ENCODE measurements at places on chromosomes 7 and 10.

GRCh38 chr7:26857506-26858240 is 6.7 kb downstream of the SKAP2 start:
- peaks cover 1% of the 10 kb centered on the region for H3K36me3 ChIP-seq
- H3K27me3 ChIP-seq, result peaks cover 58% of the 10 kb centered on the region
- DNase-seq, result no peak
- peaks cover 7% of the 10 kb centered on the region for H3K4me1 ChIP-seq
- no peak overlapping the region for H3K4me3 ChIP-seq
- no peak overlapping the region for H3K27ac ChIP-seq

DNA sequence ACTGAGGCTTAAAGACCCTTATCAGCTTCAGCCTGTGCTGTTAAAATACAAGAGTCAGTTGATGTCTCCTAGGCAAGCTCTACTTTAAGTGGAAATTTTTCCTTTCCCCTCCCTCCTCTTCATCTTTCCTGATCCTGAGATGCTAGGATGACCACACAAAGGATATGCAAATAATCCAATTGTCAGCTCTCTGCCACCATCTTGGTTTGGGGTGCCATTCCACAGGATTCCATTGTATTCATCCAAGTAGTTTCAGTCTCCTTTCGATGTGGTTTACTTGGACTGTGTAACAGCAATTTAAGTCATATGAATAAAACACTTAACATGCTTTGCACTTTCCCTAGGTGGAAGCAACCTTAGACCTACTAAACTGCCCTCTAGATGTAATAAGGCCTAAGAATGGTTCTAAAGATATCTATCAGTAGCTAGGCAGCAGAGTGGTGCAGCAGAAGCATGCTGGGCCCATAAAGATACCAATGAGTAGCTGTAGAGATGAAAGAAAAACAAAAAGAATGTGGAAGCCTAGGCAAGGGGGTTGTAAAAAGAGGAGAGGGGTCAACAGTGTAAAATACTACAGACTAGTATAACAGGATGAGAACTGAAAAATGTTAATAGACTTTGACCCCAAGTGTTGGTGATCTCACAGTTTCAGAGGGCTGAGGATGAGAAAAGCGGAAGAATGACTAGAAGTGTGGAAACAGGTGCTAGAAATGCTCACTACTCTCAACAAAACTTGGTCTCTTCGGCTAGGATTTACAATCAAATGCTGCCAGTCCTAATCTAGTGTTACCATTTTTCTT is 2.4 kb upstream of the CFAP69 start:
- H3K27ac ChIP-seq, result no peak overlapping the region
- peaks cover 20% of the 10 kb centered on the region for H3K4me1 ChIP-seq
- H3K36me3 ChIP-seq, result no peaks in the 10 kb centered on the region
- no peak for DNase-seq

DNA sequence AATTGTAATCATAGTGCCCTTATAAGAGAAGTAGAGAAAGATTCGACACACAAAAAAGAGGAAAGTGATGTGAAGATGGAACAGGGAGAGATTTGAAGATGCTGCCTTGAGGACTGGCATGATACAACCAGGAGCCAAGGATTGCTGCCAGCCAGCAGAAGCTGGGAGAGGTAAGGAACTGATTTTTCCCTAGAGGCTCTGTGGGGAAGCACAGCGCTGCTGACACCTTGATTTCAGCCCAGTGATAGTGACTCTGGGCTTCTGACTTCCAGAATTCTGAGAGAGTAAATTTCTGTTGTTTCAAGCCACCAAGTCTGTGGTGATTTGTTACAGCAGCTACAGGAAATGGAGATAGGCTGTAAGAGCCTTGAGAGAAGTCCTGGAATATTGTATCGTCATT is 98.2 kb downstream of the RAB11FIP2 start:
- no peak overlapping the region for H3K4me3 ChIP-seq
- H3K36me3 ChIP-seq, result no peaks in the 10 kb centered on the region
- H3K4me1 ChIP-seq, result no peaks in the 10 kb centered on the region

DNA sequence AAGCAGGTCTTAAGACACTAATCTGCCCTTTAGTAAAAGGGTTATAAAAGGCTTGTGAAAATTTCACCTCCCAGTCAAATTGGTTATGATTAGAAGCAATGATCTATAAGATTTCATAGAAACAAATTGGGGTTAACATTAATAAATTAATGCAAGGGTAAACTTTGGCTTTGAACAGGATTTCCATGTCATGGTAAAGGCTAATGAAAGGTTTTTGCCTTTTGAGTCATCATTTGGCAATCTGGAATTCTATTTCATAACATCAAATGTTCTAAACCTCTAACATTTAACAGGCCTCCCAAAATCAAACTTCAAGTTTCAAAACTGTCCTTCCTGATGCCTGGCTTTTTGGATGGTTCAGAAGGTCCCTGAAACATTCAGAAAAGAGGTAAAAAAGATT is 62.4 kb downstream of the COA1 start:
- H3K4me3 ChIP-seq, result no peak overlapping the region
- no peak overlapping the region for H3K27ac ChIP-seq
- peaks cover 56% of the 10 kb centered on the region for H3K36me3 ChIP-seq
- peaks cover 36% of the 10 kb centered on the region for H3K4me1 ChIP-seq
- no peak for DNase-seq

- no peak overlapping the region for H3K4me3 ChIP-seq
- H3K27me3 ChIP-seq, result no peaks in the 10 kb centered on the region
- no peak overlapping the region for H3K27ac ChIP-seq
- no peak for DNase-seq
- no peaks in the 10 kb centered on the region for H3K36me3 ChIP-seq
Measured at GRCh38 chr7:423312-424260, 96.1 kb downstream of the PDGFA start.

- H3K36me3 ChIP-seq, result peaks cover 7% of the 10 kb centered on the region
- DNase-seq, result no peak
- H3K27me3 ChIP-seq, result peaks cover 22% of the 10 kb centered on the region
- no peak overlapping the region for H3K27ac ChIP-seq
- peak overlapping the region; percentile 47 for H3K4me3 ChIP-seq
Measured at GRCh38 chr7:25952261-25953057, 199.5 kb upstream of the NFE2L3 start.

GRCh38 chr7:154812027-154812426 is 190.9 kb downstream of the PAXIP1 start:
- no peak for DNase-seq
- no peak overlapping the region for H3K27ac ChIP-seq
- no peaks in the 10 kb centered on the region for H3K36me3 ChIP-seq
- no peaks in the 10 kb centered on the region for H3K27me3 ChIP-seq
- no peak overlapping the region for H3K4me3 ChIP-seq
- H3K4me1 ChIP-seq, result no peaks in the 10 kb centered on the region

DNA sequence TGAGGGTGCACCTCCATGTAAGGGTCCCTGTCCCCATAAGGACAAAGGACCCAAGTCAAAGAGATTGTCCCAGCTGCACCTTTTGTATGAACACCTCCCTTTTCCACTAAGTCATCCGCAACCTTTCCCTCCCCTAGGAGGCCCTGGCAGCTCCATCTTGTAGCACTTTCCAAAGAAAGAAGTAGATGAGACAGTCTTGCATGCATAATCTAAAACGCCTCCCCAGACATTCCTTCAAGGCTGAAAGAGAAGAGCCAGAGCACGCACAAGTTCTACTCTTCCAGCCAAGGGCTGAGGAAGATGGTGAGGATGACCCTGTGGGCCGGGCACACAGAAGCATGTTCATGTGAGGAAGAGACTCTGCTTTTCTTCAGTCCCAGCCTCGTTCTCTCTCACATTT is 194.4 kb downstream of the TNS3 start:
- no peaks in the 10 kb centered on the region for H3K36me3 ChIP-seq
- H3K4me1 ChIP-seq, result no peaks in the 10 kb centered on the region
- H3K4me3 ChIP-seq, result no peak overlapping the region
- DNase-seq, result no peak
- no peak overlapping the region for H3K27ac ChIP-seq
